ENCODE measurements at places on chromosomes 12 and 14. TPM values are rescaled to one million over a fixed set of nuclear protein-coding genes. Genes with fewer than 3 reads are reported as not detected.

The SLC8A3 gene
- total RNA-seq, result not detected

The PTCSC3 gene
- total RNA-seq, result not detected

The STYK1 gene
- total RNA-seq, result 2.1 TPM

The SOAT2 gene
- total RNA-seq, result 1.00 TPM

The KRT73 gene
- not detected for total RNA-seq

The JPH4 gene
- 1.8 TPM for total RNA-seq

The CD69 gene
- 66.8 TPM for total RNA-seq

The SLC15A4 gene
- total RNA-seq, result 21.0 TPM

The L3HYPDH gene
- total RNA-seq, result 10.1 TPM

The SLC4A8 gene
- total RNA-seq, result 2.2 TPM

The RAPGEF3 gene
- 0.95 TPM for total RNA-seq

The SVOP gene
- not detected for total RNA-seq

The RBMS2 gene
- 4.7 TPM for total RNA-seq

The ATF7IP gene
- 84.4 TPM for total RNA-seq

The RTL1 gene
- total RNA-seq, result not detected

The FAM181A gene
- not detected for total RNA-seq

The KRT3 gene
- not detected for total RNA-seq

The AGAP2 gene
- total RNA-seq, result 29.9 TPM

The MAP1LC3B2 gene
- 0.96 TPM for total RNA-seq

The SSPN gene
- not detected for total RNA-seq

The TOMM20L gene
- total RNA-seq, result not detected

The SPATA7 gene
- total RNA-seq, result 1.7 TPM

The GALNT6 gene
- 15.6 TPM for total RNA-seq

The PTPN21 gene
- total RNA-seq, result 0.53 TPM

The RHEBL1 gene
- 10.2 TPM for total RNA-seq

The PABPN1 gene
- 308 TPM for total RNA-seq

The MYF6 gene
- not detected for total RNA-seq

The OR11G2 gene
- not detected for total RNA-seq

The ADGRD1 gene
- total RNA-seq, result 1.1 TPM

The KRT72 gene
- total RNA-seq, result not detected

The KRT83 gene
- not detected for total RNA-seq

The BCL11B gene
- 42.5 TPM for total RNA-seq

The NYNRIN gene
- total RNA-seq, result 0.04 TPM

The EXOC3L4 gene
- total RNA-seq, result not detected

The LMNTD1 gene
- total RNA-seq, result not detected

The TAS2R9 gene
- total RNA-seq, result not detected

The CACNB3 gene
- 6.3 TPM for total RNA-seq

The BBOF1 gene
- total RNA-seq, result 1.9 TPM

The CLEC2A gene
- not detected for total RNA-seq

The VIPAS39 gene
- total RNA-seq, result 18.7 TPM

The KRT5 gene
- not detected for total RNA-seq

The GZMH gene
- total RNA-seq, result 125 TPM

The NELL2 gene
- 67.0 TPM for total RNA-seq

The TPPP2 gene
- not detected for total RNA-seq

The MAGOHB gene
- 130 TPM for total RNA-seq

The LALBA gene
- total RNA-seq, result not detected

The CELA1 gene
- not detected for total RNA-seq

The TMEM19 gene
- total RNA-seq, result 18.6 TPM

The ACOT4 gene
- 4.0 TPM for total RNA-seq

Data from CD8-positive, alpha-beta memory T cell (primary cell).